Fibroblast of villous mesenchyme (primary cell): ENCODE measurements at places on chromosomes 12 and 14.

DNA sequence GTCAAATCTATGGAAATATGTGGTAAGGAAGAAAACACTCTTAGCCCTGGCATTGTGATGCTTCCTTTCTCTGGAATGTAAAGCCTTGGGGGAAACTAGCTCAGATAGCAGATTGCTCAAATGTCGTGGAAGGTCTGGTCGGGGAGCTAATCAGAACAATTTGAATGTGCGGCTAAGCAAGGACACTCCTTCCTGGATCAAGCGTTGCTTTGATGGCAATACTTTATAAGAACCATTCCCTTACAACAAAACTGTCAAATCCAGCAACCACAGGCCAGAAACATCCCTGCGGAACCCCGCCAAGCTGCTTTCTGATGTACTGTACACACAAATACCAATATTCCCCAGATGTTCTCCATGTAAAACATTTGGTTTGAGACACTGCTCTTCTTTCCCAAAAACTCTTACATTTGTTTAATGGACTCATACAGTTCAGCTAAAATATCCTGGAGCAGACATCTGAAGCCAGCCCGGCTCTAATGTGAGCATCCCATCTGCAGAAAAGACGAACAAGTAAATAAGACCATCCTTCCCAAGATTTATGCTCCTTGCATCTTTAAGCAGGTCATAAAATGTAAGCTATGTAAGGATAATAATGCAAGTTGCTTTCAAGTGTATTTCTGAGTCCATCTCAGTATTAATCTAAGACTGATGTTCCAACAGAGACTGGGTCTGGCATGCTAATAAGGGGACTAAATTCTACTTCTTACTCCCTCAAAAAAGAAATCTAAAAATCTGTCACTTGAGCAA is 20.2 kb downstream of the NUAK1 start:
- no peak for DNase-seq

- DNase-seq = peak; percentile 76
Observed at GRCh38 chr12:29534935-29535334, 37.4 kb upstream of the OVCH1 start.

DNA sequence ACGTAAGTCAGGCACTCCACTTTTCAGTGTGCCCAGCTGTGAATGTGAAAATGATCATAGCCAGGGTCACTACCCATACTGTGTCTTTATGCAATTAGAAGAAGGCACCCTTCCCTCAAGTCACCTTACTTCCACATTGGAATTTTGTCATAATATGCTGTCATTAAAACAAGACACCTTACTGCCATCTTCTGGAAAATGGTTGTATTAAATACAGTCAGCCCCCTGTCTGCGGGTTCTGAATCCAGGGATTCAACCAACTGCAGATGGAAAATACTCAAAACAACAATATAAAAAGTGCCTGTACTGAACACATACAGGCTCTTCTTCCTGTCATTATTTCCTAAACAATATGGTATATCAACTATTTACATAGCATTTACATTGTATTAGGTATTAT is 70.2 kb upstream of the TBX5 start:
- peak; percentile 44 for DNase-seq

- DNase-seq = no peak
Observed at GRCh38 chr12:90672081-90672480, 282.9 kb downstream of the CCER1 start.

DNA sequence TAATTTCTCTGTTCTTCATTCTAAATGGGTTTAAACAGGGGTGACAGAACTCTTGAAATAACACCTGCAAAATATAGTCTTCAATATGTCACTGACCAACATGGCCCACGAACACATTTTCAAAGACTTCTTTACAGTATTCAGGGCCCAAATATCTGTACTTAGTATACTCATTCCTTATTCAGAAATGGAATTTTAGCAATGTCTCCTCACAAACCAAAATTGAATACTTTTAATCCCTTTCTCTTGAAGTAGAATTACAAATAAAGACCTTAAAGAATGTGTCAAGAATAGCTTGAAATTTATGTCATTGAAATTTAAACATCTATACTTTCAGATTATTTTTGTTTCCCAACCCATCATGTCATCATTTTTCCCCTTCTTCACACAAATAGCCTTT is 263.1 kb downstream of the LRIG3 start:
- no peak for DNase-seq

DNA sequence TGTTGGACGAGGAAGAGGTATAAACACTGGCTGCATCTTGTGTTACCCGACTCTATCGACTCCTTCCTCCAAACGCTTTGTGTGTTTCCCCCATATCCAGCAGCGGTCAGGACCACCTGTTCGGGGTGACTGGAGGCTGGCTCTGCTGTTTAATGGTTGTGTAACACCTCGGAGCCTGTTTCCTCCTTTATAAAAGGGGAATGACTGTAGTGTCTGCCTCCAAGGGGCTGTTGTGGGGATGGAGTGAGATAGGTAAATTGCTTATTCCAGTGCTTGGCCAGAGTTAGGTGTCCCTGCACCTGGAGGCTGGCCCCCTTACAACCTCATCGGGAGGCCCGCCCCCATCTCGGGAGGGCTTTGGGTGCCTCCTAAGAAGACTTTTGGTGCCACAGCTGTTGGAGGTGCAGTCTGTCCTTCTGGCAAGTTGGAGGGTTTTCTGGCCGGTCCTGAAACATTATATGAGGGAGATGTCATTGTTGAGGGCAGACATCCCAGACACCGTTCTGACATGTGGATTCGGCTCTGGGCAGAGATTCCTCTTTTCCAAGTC is 1.1 kb downstream of the MLXIP start:
- peak; percentile 41 for DNase-seq

- peak; percentile 61 for DNase-seq
Observed at GRCh38 chr14:37116933-37117849, 55.2 kb downstream of the SLC25A21 start.

DNA sequence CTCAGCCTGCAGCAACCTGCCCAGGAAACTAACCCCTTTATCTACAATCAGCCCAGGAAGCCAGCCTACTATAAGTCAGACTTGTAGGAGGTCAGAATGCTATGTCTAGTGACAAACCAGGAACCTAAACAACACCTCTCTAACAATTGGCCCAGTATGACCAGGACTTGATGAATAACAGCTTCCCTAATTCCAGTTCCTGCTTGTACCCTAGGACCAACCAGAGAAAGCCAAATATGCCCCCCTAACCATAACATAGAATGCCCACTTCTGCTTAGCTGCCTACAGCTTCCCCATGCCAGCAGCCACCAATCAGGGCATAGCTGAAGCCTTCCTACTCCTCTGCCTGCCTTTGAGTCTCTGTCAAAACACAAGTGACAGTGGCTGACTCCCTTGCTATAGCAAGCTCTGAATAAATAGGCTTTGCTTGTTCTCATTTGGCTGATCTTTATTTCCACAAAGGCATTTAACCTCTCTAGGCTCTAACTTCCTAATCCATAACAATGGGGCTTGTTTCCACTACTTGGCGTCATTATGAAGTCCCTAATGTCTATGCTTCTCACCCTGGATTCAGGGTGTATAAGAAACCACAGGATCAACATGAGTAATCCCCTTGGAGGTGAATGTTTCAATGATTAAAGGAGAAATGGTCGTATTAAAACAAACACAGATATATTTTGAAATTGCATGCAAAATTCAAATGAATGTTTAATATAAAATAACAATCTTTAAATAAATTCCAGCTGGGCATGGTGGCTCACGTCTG is 220.2 kb downstream of the ANO6 start:
- DNase-seq = no peak
